ENCODE measurements at places on chromosomes 5 and 9. TPM values are rescaled to one million over a fixed set of nuclear protein-coding genes. Genes with fewer than 3 reads are reported as not detected.

- DNase-seq, result no peak
Observed at GRCh38 chr9:112846528-112847488, 43.9 kb downstream of the SLC46A2 start.

DNA sequence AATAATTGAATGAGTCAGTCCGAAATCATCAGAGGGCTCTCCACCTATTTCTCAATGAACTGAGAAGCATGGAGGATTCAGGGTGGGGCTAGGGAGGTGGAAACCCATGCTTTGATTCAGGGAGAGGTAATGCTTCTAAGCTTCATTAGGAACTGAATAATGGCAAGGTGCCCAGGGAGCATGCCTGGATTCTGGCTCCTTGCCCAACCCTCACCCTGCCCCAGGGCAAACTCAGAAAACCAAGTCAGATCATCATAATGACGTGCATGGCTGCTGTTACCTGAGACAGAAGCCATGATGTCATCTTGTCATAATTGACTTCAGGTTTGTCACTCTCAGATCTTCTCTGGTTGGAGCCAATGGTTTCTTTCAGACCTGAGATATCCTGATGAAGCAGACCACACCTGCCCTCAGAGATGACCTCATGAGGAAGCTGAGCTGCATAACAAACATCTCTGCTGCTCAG lies 199.6 kb downstream of the SYK start:
- no peak for DNase-seq

DNA sequence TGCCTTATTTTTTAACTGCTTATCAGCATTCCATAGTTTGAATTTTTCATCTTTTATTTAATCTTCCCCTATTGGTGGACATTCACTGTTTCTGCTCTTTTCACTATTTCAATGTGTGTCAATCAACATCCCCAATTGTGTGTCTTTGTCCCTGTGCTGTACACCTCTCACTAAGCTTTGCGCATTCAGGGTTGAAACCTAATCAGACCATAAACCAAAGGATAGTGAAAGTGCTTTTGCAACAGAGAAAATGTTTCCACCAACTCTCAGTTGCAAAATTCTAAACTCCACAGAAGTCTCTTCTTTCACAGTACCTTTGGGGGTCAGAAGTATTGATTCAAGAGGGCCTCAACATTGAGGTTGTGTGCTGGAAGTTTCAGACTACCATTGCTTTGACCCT lies 127.1 kb upstream of the SAP30L start:
- DNase-seq, result no peak

- no peak for DNase-seq
Observed at GRCh38 chr5:98464737-98465330, 308.6 kb upstream of the RGMB start.

DNA sequence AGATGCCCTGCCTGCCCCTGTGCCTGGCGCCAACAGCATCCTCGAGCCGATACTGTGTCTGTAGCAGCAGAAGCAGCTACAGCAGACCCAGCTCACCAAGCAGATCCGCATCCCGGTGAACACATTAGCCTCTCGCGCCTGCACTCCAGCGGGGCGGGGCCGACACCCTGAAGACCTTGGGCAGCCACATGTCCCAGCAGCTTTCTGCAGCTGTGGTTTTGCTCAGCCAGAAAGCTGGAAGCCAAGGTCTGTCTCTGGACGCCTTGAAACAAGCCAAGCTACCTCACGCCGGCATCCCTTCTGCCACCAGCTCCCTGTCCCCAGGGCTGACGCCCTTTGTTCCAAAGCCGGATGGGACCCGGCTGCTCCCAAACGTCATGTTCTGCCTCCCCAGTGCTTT lies 59.6 kb downstream of the ACTBL2 start:
- DNase-seq, result no peak

- no peak for DNase-seq
Observed at GRCh38 chr9:135067096-135067710, 20.3 kb upstream of the OLFM1 start.

DNA sequence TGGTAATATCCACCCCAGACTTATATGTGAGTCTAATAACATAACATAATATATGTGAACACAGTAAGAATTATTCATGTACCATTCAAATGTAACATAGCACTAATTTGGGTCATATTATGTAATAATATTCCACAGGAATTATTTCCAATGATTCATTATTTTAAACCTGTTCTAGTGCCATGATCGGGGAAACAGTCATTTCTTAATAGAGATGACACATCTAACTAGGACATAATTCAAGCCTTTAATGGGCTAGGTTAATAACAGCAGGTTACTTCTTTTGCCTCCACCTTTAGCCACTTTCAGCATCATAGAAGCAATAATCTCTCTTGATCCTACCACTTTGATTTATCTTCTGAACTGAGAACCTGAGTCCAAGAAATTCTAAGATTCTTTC lies 12.3 kb downstream of the SPINK9 start:
- no peak for DNase-seq

GRCh38 chr9:125343518-125344275 lies 82.1 kb downstream of the GAPVD1 start:
- DNase-seq, result peak; percentile 37

GRCh38 chr5:155898284-155898683 lies 428.7 kb upstream of the SGCD start:
- no peak for DNase-seq

GRCh38 chr5:135830876-135831275 lies 3.6 kb upstream of the SLC25A48 start:
- no peak for DNase-seq

RNF224 gene
- total RNA-seq, result not detected

TSSK1B gene
- 1.2 TPM for total RNA-seq

GABRA1 gene
- 0.21 TPM for total RNA-seq

ERCC8 gene
- 32.8 TPM for total RNA-seq

Data from urinary bladder (tissue), 4 donors.